ENCODE measurements at places on chromosomes 5 and 9.

- DNase-seq, result no peak
Observed at GRCh38 chr9:123434619-123435240, 78.7 kb downstream of the CRB2 start.

DNA sequence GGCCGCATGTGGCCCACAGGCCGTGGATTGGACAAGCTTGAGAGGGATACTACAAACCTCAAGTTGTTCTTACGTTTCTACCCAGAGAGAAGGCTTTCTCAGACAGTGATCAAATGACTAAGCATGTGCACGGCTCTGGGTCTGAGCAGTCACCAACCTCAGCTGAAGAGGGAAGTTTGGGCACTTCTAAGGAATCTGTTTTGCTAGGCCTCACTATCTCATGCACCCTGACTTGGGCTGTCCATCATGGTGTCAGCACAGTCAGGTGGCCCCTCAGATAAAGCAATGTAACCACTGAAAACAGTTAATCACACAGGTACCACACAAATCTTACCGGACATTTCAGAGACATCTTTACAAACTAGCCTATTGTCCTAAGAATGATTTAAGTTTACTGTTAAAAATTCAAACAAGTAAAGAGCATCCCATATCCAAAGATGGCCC lies 24.6 kb downstream of the CSF2 start:
- no peak for DNase-seq

DNA sequence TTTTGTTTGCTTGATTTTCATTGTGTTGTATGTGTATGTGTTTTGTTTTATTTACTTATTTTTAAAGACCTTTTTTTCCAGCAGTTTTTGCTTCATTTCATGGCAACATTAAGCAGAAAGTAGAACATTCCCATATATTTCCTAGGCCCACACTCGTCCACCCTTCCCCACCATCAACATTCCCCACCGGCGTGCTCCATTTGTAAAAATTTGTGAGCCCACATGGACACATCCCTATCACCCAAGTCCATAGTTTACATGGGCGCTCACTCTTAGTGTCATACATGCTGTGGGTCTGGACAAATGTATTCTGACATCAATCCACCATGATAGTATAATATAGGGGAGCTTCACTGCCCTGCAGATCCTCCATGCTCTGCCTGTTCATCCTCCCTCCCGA lies 133.8 kb downstream of the ADAMTS16 start:
- no peak for DNase-seq

DNA sequence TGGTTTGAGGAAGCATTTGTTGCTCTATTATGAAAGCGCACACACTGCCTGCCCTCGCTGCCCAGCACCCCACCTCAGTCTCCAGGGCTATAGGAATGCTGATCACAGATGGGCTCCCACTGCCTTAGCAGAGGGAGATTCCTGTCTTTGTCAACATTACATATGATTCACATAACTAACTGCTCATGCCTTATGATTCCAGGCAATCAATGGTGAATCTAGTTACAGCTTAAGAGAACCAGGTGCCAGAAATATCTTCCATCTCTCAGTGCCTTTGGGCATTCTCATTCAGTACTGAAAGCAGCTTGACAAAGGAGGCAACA lies 458.9 kb upstream of the C9orf72 start:
- DNase-seq, result no peak

DNA sequence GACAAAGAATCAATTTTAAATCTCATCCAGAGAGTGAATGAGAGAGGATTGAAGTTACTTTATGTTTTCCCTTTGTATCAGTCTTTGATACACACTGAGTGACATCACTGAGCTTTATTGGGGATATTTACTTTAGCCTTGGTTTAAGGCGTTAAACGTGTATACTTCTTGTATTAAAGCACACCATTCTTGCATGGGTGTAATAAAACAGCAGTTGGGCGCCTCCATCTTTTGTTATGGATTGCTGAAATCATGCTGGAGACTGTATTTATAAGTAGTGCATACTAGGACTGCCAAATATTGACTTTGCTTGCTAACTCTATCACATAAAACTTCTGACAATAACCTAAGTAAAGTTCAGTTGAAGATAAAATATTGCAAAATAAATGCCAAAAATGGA lies 1755.8 kb upstream of the WWC1 start:
- no peak for DNase-seq

DNA sequence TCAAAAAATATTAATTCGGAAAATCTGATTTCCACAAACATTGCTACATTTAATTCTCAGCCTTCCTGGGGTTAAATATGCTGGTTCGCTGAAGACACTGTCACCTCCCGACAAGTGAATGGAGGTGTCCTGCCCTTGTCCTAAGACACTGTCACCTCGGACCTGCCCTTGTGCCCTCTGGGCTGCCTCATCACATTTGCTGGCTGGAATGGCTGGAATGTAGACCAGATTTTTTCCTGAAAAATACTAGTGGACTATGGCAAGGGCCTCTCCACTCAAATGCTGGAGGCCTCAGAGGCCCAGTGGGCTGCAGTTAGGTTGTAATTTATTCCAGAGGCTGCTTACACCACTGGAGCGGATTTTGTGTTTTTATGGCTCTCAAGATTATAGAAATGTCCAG lies 28.2 kb downstream of the CACNA1B start:
- DNase-seq, result no peak

DNA sequence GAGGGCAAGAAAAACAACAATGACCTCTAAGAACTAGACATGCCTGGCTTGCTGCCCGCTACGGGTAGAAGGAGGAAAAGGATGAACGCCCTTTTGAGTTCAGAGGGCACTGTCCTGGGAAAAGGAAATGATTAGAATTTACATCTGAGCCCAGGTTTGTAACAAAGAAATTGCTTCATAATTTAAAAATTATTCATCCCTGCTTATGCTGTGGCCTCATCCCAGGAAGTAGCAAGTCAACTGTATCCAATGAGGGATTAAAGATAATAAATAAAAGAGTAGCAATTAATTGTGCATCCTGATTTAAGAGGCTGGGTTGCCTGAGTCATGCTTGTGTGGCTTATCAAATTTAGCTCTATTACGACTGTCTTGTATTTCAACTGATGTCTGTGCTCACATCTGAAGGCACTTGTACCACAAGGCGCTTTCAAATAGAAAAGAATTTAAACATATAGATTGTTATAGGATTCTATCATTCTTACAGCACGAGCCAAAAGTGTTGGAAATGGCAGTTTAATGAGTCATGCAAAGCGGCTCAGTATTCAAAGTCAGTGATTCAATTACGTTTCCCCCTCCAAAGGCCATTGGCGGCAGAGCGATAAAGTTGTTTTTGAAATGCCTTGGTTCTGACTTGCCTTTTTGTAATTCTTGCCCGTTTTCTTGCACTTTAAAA lies 40.0 kb upstream of the DMRT1 start:
- no peak for DNase-seq

Data from stimulated activated CD8-positive, alpha-beta memory T cell treated with anti-CD3 and anti-CD28 coated beads, Interleukin-15, amount 100 ng/mL, for 24 hours (primary cell).